ENCODE measurements at places on chromosomes 3 and 15.
A peak's percentile ranks its signal among the peaks of the same experiment; 100 is the strongest.

- DNase-seq = no peak
Observed at GRCh38 chr15:58167095-58167691, 29.0 kb downstream of the AQP9 start.

GRCh38 chr3:18252578-18252977 is 172.6 kb downstream of the SATB1 start:
- no peak for DNase-seq

DNA sequence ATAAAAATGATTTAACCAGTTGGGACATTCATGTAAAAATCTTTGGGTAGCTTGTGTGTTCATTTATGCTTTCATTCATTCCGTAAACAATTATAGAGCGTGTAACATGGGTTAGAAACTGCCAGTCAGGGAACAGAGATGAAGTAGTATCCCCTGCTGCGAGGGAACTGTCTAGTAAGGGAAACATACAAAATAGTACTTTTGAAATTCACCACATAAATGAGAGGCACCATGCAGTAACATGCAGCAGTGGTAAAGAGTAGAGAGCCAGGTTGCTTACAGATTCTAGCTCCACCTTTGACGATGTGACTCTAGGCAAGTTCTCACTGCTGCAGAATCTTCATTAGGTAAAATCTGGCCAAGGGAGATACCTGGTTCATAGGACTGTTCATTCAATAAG is 938 bp downstream of the DZIP3 start:
- no peak for DNase-seq

GRCh38 chr15:31554261-31554660 is 227.6 kb downstream of the KLF13 start:
- DNase-seq = no peak

GRCh38 chr3:15585111-15585845 is 16.1 kb downstream of the HACL1 start:
- DNase-seq = no peak

DNA sequence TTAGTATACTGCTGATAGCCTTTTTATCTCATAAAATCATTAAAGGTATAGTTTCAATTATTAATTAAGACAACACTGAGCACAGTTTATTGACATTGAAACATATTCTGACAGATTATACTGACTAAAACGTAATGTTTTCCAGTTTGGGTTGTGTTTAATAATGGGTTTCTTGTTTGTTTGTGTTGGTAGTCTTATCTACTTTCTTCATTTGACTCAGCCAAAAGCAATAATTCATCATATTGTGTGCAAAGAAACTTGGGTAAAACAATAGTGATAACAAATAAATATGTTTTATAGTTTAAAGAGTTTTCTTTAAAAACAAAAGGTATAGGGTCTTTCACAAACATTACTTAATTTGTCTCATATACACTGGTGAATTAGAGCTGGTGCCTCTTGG is 629.2 kb upstream of the AGTR1 start:
- DNase-seq = no peak

- peak; percentile 42 for DNase-seq
Observed at GRCh38 chr3:114454551-114455251, 160.9 kb downstream of the TIGIT start.

DNA sequence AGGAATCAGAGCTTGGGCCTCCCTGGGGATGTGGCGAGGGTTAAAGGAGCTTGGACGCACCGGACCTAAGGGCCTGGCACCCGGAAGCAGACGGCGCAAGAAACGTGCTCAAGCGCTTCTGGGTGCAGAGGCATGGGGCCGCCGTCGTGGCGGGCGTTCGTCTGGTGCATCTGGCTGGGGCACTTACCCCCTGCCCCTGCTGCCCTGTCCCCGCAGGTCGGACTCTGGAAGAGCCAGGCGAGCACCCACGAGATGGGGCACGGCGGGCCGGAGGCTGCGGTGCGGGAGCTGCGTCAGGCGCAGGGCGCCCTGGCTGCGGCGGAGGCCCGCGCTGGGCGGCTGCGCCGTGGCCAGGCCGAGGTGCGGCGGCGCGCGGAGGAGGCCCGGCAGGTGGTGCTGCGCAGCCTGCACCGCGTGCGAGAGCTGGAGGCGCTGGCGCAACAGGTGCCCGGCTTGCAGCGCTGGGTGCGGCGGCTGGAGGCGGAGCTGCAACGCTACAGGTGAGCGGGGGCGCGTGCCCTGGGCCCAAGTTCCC is 2.5 kb downstream of the EFCC1 start:
- DNase-seq = no peak

- no peak for DNase-seq
Observed at GRCh38 chr3:27040674-27041073, 328.5 kb downstream of the NEK10 start.

DNA sequence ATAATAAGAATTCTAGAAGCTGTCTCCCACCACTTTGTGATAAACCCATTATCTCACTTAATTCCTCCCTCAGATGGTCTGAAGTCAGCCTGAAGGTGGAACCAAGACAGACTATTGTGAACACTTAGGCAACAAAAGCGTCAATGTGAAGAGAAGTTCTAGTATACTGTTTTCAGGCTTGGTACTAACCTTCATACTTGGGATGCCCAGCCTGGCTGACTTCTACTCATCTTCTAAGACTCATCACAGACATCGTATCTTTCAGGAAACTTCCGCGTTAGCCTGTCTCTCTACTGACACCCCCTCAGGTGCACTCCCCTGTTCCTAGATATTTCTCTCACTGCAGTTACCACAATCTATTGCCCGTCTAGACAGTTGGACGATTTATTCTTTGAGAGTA is 201.2 kb downstream of the SATB1 start:
- DNase-seq = no peak

GRCh38 chr3:149512073-149512782 is 37.7 kb downstream of the TM4SF4 start:
- DNase-seq = no peak

GRCh38 chr3:177598097-177598833 is 401.0 kb upstream of the TBL1XR1 start:
- no peak for DNase-seq

DNA sequence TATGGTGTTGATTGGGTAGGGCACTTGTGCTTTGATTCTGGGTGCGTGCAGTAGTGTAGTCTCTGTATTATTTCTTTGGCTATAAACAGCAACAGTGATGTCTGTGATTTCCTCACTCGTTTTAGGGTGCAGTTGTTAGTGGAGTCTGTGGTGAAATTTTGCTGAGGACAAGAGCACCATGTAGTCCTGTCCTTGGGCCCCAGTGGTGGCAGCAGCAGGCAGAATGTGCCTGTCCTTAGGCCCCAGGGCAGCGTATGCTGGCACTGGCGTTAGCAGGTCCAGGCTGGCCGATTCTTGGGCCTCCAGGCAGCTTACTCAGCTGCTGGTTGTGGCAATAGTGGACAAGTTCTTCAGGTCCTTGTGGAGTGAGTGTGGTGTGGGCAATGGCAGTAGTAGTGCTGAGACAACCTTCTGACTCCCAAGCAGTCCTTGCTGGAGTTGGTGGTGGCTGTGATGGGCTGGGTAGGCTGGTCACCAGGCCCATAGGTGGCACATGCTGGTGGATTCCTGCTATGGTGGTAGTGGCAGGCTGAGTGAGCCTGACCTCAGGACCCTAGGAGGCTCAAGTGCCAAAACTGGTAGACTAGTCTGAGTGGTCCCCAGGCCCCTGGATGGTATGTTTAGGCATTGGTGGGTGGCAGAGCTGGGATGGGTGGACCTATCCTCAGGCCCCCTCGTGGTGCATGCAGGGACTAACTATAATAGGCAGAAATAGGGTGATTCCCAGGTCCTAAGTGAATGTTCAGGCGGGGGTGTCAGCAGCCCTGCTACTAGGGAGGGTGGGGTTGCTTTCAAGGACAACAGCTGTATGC is 56.3 kb downstream of the TNFAIP8L3 start:
- DNase-seq = no peak

- DNase-seq = no peak
Observed at GRCh38 chr3:175948041-175948440, 1088.9 kb downstream of the NAALADL2 start.

DNA sequence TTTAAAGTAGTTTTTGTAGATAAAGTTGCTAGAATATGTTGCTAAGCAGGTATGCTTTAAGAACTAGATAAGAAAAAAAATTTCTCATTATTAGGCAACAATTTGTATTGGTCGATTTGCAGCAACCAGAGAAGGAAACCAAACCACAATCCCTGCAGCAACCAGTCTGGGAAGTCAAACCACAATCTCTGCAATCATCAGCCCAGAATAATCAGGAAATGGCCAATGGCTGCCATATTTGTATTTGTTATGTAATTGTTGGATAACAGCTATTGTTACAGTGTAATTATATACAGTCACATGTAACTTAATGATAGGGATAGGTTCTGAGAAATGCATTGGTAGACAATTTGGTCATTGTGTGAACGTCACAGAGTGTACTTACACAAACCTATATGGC is 23.6 kb downstream of the STXBP5L start:
- no peak for DNase-seq

GRCh38 chr15:100627789-100628395 is 25.5 kb downstream of the ASB7 start:
- DNase-seq = peak; percentile 51

DNA sequence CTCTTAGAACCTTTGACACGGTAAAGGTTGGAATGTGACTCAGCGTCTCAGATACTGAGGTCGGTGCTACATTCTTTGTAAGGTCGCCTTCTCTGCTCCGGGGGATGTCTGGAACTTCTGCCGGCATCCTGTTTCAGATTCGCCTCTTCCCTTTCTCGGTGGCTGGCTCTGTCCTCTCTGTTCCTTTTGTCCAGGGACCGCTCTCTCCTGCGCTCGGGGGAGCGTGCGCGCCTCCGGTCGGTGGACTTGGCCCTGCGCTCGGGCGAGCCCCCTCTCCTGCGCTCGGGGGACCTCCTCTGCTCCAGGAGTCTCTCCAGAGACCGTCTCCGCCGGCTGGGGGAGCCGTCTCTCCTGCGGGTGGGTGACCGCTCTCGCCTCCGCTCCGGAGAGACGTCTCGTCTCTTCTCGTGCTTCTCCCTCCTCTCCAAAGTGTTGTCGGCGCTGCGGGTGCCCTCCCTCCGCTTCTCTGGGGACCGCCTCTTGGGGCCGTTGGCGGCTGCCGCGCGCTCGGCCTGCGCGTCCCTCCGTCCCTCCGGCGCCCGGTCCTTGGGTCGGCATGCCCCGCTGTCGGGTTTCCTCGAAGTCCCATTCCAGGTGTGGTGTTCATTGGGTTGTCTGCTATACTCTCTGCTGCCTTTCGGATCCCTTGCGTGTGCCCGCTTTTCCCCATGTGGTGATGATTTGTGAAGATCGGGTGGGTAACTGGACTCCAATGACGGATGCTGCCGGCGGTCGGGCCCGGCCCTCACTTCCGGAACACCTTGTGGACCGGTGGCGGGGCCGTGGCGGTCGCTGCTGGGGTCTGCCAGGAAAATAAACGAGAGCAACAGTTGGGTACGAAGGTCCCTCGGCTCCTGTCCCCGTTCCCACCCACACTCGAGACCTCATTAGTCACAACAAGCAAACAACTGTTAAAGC is 668.8 kb upstream of the ADAMTS9 start:
- DNase-seq = no peak

- no peak for DNase-seq
Observed at GRCh38 chr15:38231436-38231835, 21.2 kb upstream of the SPRED1 start.

DNA sequence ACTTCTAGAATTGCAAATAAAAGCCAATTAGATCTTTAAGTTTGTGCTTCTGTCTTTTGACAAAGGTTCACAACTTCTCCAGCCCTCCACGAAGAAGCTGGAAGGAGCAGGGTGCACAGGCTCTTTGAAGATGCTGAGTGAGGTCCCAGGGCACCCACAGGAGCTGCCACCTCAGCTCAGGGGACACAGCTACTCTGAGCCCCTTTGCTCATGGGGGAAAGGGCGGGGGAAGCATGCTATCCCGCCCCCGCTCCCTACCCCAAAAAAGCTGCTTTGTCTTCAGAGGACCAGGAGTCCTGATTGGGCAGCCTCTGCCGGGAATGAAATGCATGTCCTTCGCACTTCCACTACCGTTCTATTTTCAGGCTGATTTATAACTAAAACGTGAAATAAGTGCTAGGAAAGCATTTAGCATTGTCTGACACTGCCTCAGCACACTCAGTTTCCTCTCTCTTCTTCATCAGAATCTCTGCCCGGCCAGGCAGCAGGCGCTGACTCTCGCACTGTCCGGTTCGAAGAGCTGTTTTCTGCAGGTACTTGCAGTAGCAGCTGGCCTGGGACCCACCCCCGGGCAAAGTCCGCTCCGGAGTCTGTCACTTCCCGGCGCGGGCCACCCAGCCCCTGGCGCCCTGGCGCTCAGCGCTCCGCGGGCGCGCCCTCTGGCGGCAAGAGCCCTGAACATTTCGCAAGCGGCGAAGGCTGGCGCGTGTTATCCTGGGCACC is 45.5 kb upstream of the KLHL25 start:
- DNase-seq = peak; percentile 49

- no peak for DNase-seq
Observed at GRCh38 chr15:63367900-63368299, 13.7 kb downstream of the CA12 start.

DNA sequence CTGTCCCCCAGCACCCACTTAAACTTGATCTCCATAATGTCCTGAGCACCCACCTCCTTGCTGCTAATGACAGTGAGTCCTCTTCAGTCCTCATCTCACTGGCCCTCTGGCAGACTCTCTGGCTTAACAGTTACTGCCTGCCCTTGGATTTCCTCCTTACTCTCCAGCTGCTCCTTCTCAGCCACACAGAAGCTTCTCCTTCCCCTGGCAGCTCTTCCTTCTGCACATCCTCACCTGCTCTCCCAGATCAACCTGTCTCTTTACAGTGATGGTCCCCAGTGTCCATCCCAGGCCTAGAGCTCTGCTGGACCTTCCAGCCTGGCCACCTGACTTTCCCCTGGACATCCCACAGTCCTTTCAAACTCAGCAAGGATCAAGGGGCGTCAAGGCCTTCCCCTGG is 47.4 kb upstream of the SMAD3 start:
- DNase-seq = no peak

GRCh38 chr15:56052395-56053045 is 59.1 kb upstream of the NEDD4 start:
- no peak for DNase-seq

DNA sequence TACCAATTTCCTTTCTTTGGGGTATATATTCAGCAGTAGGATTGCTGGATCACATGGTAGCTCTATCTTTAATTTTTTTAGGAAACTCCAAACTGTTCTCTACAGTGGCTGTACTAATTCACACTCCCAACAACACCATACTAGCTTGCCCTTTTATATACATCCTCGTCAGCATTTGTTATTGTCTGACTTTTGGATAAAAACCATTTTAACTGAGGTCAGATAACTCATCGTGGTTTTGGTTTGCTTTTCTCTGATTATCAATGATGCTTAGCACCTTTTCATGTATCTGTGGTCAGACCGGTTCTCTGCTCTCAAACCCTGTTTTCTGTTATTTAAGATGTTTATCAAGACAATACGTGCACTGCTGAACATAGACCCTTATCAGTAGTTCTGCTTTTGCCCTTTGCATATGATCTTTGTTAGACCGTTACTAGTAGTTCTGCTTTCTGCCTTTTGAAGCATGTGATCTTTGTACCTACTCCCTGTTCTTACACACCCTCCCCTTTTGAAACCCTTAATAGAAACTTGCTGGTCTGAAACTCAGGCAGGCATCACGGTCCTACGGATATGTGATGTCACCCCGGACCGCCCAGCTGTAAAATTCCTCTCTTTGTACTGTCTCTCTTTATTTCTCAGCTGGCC is 474.3 kb downstream of the RSL24D1 start:
- no peak for DNase-seq

GRCh38 chr3:128328546-128329458 is 137.9 kb downstream of the DNAJB8 start:
- DNase-seq = no peak

Data from NCI-H1694 (cell line).